Stimulated activated CD4-positive, alpha-beta T cell treated with anti-CD3 and anti-CD28 coated beads, Interleukin-4, amount 100 ng/mL, for 4 hours (primary cell): ENCODE measurements at places on chromosomes 5 and 9.

DNA sequence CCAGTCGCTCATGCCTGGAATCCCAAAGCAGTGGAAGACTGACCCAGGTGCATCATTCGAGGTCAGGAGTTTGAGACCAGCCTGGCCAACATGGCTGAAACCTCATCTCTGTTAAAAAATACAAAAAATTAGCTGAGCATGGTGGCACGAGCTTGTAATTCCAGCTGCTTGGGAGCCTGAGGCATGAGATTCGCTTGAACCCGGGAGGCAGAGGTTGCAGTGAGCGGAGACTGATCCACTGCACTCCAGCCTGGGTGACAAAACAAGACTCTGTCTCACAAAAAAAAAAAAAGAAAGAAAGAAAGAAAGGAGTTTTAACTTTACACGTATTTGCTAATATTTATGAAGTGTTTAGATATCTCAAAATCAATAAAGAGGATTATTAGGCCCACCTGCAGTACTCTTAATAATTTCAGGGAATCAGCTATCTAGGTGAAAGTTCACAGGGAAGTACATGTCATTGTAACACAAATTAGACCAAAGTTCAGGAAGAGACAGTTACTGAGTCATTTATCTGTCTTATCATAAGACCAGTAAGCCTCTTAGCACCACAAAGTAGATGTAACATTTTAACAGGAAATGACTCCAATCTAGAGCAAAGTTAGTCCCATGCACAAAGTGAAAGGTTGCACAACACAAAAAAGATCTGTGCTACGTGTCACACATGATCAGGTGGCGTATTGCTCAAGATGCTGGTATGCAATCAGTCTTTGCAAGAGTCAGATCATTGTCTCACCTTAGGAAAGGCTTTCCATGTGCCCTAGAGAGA, 34.1 kb upstream of the PLIN2 start:
- peak; percentile 44 for DNase-seq

DNA sequence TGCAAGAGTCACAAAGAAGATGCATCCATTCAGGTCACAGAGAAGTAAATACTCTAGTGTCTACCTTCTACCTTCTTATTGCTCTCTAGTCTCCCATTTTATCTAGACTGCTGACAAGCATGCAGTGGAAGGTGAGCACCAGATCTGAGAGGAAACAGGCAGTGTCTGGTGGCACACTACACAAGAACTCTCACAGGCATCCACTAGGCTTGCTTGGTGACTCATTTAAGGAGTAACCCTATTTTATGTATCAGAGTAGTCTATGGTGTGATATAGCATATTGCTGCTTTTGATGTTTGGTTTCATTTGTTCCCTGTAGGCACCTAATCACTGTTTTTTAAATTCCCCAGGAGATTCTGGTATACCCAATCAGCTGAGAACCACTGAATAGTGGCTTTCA, 1.6 kb upstream of the THBS4 start:
- peak; percentile 4 for DNase-seq

DNA sequence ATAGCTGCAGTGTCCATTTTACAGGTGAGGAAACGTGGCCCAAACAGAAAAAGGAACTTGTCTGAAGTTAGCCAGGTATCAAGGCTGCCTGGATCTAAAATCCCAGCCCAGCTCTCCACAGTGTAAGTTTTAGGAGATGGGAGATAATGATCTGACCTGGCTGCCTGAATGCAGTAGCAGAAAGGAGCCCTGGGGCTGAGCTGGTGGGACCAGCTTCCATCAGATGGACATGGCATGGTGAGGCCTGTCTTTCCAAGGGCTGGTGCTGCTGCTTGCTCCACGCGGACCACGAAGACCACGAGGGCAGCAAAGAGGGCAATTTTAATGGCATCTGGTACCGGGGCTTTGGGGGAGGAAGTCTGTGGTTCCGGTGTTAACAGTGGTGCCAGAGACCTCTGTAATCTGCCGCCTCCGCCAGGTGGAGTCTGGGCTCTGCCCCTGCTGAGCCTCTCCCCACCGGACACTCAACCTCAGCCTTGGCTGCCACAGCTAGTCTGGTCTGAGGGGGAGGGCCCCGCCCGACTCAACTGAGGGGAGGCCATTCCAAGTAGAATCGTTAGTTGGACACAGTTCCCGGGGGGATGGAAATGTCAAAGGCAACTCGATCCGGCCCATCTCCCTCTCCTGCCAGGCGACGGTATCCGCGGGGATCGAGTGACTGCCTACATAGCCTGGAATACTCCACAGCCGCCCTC, 650 bp downstream of the MYORG start:
- DNase-seq: peak; percentile 28

DNA sequence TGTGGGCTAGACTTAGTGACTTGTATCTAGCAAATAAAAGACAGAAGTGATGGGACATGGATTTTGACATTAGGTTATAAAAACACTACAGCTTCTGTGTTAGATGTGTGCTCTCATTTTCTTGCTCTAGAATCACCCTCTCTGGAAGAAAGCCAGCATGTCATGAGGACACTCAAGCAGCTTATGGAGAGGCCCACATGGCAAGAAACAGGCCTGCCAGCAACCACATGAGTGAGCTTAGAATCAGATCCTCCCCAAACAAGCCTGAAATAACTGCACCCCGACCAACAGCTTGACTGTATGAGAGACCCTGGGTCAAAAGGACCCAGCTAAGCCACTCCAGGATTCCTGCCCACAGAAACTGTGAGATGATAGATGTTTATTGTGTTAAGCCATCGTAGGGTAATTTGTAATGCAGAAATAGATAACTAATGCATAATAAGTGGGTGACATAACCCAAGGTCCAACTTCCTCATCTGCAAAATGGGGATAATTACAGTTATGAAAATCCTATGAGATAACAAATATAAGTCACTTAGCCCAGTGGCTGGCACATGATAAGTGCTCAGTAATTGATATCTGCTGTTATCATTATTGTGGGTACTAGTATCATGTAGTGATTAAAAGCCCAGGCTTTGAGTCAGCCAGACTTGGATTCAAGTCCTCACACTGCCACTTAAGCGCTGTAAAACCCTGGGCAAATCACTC, 86.5 kb downstream of the KLHL3 start:
- DNase-seq: no peak

- no peak for DNase-seq
Measured at GRCh38 chr5:55441954-55442353, 92.8 kb downstream of the PLPP1 start.

GRCh38 chr5:112820246-112820645, 40.8 kb upstream of the SRP19 start:
- no peak for DNase-seq

- no peak for DNase-seq
Measured at GRCh38 chr9:33414268-33414667, 11.9 kb upstream of the AQP7 start.

- DNase-seq: no peak
Measured at GRCh38 chr5:36244076-36244475, 2.4 kb upstream of the NADK2 start.

DNA sequence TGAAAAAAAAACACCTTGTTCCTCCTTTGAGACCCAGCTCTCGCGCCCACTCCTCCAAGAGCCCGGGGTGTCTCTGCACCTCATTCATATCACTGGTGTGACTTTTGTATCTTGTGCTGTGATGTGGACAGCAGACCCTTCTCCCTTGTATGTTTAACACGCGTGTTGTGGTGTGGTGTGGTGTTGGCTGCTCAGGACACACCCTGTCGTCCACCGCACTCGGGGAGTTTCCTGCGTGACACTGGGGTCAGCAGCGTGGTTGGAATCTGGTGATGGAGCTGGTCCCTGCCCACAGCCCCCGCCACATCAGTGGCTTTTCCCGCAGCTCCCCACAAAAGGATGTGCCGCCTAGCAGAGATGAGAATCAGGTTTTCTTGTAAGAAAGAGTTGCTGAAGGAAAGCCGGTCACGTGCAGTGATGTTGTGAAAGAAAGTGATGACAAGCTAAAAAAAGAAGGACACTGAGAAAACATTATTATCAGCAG, 61.5 kb downstream of the TENT4A start:
- DNase-seq: no peak

DNA sequence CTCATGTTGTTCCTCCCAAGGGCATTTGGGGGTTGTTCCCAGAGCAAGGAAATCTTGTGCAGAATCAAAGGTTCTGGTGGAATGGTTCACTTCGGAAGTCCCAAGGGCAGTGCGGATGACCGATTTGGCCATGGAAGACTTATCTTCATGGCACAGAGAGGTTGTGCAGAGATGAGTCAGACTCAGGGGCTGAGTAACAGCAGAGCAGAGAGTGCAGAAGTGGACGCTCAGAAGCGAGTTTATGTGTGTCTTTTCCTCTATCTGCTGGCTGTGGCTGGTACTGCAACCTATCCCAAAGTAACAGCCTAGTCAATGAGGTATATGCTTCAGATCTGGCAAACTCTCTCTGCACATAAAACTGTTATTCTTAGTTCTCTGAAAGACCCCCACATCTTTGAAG, 118.1 kb downstream of the DPYSL3 start:
- no peak for DNase-seq

DNA sequence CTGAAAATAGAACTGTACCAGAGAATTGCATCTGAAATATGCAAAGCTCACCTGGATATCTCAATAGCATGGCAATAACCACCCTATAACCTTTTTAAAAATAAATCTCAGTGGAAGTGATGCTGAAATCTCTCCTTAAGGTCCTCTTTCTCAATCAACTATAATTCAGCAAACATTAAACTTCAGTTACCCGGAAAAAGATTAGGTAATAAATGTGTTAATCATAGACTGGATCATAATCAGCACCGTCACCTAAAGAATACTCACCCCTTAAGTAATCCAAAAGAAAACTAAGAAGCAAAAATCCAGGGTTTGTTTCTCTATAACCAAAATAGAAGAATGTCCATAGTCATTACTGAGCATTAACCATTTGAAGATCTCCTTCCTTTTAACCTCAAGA, 44.3 kb upstream of the DENND4C start:
- DNase-seq: no peak

DNA sequence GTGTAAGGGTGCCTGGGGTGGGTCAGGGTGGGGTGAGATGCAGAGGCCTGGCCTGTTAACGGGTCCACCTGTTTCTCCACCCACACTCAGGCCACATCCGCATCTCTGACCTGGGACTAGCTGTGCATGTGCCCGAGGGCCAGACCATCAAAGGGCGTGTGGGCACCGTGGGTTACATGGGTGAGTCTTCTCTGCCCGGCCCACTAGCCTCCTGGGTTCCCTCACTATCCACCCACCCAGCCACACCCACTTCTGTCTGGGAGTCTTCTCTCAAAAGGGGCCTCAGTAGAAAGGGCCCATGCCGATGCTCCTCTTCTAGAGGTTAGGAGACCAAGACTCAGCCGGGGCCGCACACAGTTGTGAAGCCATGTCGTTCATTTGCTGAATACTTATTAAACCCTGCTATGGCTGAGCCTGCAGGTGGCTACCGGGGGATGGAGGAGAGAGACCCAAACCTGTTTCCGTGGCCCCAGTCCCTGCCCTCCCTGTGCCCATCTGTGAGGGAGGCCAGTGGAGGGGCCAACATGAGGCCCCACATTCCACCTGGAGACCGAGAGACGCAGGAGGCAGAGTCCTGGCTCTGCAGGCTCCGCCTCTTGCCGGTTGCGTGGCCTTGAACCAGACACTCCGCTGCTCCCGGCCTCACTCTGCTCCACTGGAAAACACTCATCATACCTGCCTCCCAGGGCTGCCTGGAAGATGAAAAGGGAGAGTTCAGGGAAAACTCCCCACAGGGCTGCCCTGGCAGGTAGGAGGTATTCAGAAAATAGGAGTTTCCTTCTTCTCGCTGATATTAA, 8.7 kb downstream of the GRK6 start:
- no peak for DNase-seq

DNA sequence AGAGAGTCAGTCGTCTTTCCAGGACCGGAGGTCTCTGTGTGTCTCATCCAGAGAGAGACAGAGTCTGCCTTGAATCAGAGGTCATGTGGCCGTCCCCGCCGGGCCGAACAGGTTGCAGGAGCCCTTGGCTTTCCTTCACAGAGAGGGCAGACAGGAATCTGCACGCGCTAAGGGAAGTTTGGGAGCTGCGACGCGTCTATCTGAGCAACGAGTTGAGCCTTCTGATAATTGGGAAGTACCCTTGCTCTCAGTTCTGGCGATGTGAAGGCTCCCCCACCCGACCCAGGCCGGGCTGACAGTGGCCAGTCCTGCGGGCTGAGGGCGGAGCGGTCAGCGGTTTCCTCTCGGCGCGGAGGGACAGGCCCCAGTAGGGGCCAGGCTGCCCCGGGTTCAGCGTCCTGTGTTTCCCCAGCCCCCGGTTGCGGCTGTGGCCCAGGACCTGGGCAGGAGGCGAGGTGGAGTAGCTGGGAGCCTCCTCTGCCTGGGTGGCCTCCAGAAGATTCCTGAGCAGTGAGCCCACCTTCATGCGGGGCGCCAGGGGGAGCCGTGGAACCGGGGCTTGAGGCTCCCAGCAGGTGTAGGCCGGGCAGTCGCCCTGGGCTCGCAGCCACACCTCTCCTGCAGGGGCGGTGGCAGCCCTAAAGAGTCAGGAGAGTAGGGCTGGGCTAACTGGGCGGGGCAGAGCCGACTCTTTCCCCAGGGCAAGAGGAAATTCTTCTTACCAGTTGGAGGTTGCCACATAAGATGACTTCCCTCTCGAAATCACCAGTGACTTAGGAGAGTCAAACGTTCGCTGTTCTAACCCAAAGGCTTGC, 13.9 kb downstream of the NR2F1 start:
- DNase-seq: no peak

GRCh38 chr5:166994226-166994625, 1297.2 kb upstream of the WWC1 start:
- DNase-seq: no peak

DNA sequence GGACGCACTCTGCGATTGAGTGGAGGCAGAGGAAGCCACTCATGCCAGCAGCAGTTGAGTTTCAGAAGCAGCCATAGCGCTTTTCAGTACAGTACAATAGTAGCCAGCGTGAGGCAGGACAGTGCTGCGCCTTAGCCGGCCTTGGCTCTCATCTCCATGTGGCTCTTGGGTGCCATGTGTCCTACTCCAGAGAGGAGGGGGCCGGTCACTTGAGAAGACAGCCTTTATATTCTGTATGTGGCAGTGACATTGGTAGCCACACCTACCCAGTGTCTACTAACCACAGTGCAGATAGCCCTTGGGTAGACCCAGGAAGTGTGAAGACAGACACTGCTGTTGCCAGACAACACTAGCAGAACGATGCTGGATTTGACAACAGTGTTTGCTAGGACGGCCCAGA, 42.3 kb downstream of the FAM78A start:
- no peak for DNase-seq

GRCh38 chr5:142846406-142846805, 76.2 kb downstream of the ARHGAP26 start:
- DNase-seq: no peak
